ENCODE measurements at places on chromosomes 11 and 22.

DNA sequence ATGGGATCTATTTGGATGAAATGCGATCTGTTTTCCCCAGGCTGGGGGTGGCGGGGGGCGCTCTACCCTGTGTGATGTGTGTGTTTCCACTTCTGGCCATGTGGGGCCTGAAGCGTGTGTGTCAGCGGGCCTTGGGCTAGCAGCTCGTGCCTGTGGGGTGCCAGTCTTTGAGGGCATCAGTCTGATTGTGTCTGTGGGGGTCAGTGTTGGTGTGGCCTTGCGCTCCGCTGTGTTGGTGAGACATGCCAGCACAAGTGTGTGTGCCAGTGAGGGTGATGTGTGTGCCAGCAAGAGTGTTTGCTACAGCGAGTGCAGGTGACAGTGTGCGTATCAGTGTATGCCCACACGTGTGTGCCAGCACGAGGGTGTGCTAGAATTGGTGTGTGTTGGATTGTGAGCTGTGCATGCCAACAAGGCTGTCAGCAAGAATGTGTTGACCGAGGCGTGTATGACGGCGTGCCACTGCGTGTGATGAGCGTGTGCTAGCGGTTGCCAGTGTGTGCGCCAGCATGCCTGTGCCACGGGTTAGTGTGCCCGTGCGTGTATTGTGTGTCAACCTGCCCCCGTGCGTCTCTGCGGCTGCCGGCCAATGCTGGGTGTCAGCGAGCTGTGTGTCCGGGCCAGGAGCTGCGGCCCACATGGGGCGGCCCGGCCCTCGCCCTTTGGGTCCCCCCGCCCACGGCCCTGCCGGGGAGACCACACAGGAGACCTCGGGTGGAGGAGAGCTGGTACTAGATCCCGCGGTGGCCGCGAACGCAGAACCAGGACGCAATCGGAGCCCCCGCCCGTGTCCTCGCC, 519 bp downstream of the ARRB1 start:
- peak; percentile 69 for DNase-seq

DNA sequence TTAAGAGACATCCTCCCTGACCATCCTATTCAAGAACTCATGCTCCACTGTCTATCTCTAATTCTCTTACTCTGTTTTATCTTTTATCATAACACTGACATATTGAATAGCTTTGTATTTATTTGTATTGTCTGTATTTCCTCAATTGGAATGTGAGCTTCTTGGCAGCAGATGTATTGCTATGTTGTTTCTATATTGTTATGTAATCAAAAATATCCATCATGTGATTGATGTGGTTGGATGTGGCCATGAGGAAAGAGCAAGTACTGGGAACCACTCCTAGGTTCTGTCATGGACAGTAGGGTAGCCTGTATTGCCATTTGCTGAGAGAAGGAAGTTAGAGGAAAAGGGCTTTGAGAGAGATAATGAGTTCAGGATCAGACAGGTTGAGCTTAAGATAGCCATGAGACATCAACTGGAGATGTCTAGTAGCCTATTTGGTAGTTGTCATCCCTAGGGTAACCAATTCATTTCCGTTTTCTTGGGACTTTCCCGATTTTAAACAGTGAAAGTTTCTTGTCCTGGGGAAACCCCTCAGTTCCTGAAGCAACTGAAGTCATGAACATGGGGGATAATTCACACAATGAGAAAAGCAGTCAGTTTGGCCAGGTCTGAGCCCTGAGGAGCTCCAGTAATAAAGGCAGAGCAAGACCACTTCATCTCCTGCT, 404.5 kb downstream of the INSC start:
- no peak for DNase-seq

DNA sequence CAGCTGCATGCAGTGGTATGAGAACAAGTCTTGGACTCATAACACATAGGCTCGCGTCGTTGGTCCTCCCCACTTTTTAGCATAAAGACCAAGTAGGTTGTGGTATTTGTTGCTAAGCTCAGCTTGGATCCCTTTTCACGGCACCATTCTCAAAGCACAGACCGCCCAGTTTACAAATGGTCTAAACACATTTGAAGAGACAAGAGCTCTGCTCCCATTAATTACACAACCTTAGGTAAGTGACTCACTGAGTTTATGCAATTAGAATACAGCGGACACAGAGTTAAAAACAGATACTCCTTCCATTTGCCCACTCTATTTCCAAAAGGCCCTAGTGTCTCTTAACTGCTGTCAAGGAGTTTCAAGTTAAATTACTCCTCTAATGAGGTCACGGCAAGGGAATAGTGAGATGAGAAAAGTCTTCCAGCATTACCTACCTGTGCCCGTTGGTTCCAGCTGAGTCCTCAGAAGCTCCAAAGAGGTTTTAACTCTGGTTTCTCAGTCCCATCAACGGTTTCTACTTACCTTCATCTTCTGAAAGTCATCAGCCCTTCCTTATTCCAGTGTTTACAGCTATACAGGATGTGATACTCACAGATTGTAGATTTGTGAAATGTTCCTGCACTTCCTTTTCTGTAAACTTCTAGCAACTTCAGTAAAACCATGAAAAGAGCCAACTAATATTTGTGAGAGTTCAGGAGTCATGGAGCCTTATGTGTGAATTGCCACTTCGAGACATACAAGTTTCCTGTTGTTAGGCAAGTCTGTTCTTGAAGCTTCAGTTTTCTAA, at the start of gene MS4A6A:
MS4A6A (minus strand) TSS at position 543 of the 790 bp plus-strand sequence. CDS start 1,356 bp downstream, outside the sequence.
- no peak for DNase-seq

DNA sequence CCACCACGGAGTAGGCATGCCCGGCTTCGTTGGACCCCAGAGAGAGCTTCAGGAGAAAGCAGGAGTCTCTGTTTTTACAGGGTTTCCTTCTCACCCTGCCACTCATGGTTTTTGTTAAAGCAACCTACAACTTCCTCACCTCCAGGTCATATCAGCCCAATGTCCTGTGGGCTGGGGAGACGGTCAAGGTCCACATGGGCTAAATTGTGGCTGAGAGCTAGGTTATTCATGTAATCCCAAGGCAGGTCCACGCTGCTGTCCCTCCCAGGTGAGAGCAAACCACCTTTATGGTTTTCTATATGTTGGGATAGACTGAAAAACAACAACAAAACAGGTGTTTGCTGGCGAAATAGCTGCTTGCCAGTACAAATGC, 19.5 kb downstream of the TSPAN32 start:
- peak; percentile 73 for DNase-seq

- no peak for DNase-seq
Measured at GRCh38 chr11:90218606-90219005, 4.2 kb downstream of the CHORDC1 start.

GRCh38 chr11:59510941-59511589, at the start of gene OR4D9:
Gene OR4D9 (plus strand): TSS chr11:59511539. CDS start chr11:59514913, 3,374 bp downstream.
- no peak for DNase-seq

GRCh38 chr11:118033443-118033842, 43.4 kb upstream of the TMPRSS4 start:
- no peak for DNase-seq

DNA sequence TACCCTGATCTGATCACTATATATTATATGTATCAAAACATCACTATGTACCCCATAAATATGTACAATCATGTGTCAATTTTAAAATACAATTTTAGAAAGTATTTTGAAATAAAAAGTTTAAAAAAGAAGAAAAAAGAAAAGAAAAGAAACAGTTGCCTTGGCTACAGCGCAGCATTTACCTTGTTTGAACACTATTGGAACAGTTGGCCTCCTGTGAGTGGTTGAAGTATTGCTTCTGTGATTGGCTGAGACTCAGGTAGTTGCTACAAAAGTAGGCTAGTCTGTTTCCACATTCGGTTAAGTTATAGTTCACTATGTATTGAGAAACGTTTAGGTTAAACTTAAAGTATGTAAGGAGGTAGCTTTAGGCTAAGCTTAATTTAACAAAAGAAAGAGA, 7.9 kb upstream of the DTX4 start:
- no peak for DNase-seq

Measured in left lobe of liver (tissue), 2 donors.